Stimulated activated CD4-positive, alpha-beta T cell treated with anti-CD3 and anti-CD28 coated beads, Interleukin-15, amount 100 ng/mL, for 1 hour (primary cell): ENCODE measurements at places on chromosomes 1 and 21.

DNA sequence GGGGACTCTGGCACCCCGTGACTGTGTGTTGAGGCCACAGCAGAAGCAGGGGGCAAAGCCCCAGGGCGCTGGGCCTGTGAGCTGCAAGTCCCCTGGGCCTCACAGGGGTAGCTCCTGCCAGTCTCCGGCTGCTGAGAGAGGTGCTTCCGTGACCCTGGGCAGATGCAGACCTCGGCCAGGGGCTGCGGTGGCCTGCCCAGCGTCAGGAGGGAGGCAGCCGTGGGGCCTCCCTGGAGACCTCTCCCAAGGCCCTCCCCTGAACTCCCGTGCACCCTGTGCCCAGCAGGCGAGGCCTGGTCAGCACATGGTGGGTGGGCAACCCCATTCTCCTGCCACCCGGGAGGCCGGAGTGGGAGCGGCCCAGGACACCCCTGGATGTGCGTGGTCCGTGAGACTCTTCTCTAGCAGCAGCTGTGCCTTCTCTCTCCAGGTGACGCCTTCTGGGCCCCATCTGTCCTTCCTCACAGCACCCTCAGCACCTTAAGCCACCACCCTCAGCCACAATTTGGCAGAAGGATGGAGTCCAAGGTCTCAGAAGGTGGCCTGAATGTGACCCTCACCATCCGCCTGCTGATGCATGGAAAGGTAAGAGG is 85.7 kb upstream of the COL6A1 start:
- no peak for DNase-seq

GRCh38 chr1:90613371-90613770 is 103.7 kb downstream of the BARHL2 start:
- no peak for DNase-seq

DNA sequence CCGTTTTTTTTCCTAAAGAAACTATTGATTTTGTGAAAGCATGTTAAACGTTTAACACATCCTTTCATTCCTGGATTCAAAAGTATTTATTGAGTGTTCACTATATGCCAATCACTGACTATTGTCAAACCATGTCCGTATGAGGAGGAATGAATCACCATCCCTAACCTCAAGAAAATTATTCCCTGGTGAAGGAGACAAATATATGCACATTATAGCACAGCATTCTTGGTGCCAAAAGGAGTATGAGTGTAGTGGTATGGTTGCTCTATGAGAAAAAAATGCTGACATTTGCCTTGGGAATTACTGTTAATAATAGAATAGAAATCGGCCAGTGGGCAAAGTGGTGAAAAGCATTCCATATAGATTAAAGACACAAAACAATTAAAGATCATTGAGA is 1390.1 kb downstream of the MRPL39 start:
- DNase-seq = no peak

DNA sequence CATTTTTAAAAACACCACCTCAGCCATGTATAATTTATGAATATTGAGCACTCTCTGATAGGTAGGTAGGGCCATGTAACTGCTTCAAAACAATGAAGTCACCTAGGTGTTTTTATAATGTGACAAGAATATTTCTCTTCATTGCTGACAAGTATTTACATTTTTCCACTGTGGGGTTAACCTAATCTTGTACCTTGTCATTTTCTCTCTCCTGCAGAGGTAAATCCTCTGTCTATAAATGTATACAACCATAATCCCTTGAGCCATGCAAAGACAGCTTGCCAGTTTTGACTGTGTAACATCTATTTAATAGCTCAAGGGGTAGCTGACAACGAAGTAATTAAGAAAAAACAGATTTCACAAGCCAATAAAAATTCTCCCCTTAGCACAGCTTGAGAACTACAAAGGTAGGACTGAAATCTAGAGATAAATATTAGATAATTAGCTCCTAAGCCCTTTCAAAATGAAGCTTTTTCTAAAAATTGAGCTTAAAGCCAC is 137.6 kb upstream of the POGK start:
- no peak for DNase-seq

- no peak for DNase-seq
Observed at GRCh38 chr21:40839521-40839920, 7.4 kb downstream of the DSCAM start.

GRCh38 chr21:38760017-38760761 is 45.5 kb upstream of the ETS2 start:
- no peak for DNase-seq

- no peak for DNase-seq
Observed at GRCh38 chr1:186027621-186028020, 293.4 kb downstream of the HMCN1 start.

GRCh38 chr21:40291560-40291959 is 424.3 kb downstream of the PCP4 start:
- no peak for DNase-seq

DNA sequence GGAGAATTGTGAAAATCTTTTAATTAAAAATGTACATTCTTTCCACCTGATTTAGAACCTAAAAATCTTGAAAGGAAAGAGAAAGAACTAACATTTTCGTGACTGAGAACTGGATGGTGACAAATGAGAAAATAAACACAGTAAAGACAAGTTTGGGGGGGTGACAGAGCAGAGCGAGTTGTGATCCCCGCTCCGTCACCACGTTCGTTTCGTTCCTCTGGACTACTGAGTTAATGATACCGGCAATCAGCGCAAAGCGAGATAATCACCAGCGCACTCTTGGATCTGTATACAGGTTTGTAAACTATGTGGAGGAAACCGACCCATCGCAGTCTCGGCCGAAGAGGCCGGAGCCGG is 31.2 kb upstream of the CFAP126 start:
- no peak for DNase-seq

- DNase-seq = no peak
Observed at GRCh38 chr1:110213143-110213540, 3.0 kb downstream of the KCNC4 start.

GRCh38 chr1:227793948-227794816 is 21.3 kb upstream of the PRSS38 start:
- DNase-seq = no peak

DNA sequence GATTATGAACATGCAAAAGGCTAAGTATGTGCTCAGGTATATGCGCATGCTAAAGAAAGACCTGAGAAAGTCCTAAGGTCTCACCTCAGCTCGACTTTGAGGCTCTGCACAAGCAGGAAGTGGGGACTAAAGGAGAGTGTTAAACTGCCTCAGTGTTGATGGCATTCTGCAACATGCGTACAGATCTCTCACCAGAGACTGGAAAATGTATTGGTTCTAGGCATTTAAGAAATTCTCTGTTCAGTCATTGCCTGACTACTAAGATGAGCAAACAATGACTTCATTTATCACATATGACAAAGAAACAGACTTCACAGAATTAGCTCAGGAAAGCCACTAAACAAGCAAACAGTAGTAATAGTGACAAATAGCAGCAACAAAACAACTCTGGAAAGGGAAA is 90.8 kb downstream of the USH2A start:
- no peak for DNase-seq

DNA sequence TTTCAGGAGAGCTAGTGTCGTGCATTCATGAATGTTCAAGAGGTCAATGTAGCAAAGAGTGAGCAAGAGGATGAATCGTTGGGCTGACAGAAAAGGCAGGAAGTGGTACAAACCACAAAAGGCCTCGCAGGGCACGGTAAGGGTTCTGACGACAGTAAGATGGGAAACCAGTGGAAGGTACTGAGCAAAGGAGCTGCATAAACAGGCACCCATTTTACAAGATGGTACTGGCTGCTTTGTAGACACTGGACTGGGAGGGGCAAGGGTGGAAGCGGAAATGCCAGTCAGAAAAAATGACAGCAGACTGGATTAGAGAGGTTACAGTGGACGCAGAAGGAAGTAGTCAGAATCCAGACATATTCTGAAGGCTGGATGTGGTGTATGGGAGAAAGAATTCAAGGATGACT is 123.5 kb downstream of the PTPN14 start:
- DNase-seq = no peak

GRCh38 chr1:182259968-182260367 is 131.6 kb downstream of the GLUL start:
- DNase-seq = no peak

- no peak for DNase-seq
Observed at GRCh38 chr1:98979463-98979862, 25.2 kb downstream of the PLPPR5 start.

GRCh38 chr1:17678011-17678410 is 77.1 kb upstream of the ACTL8 start:
- DNase-seq = no peak

DNA sequence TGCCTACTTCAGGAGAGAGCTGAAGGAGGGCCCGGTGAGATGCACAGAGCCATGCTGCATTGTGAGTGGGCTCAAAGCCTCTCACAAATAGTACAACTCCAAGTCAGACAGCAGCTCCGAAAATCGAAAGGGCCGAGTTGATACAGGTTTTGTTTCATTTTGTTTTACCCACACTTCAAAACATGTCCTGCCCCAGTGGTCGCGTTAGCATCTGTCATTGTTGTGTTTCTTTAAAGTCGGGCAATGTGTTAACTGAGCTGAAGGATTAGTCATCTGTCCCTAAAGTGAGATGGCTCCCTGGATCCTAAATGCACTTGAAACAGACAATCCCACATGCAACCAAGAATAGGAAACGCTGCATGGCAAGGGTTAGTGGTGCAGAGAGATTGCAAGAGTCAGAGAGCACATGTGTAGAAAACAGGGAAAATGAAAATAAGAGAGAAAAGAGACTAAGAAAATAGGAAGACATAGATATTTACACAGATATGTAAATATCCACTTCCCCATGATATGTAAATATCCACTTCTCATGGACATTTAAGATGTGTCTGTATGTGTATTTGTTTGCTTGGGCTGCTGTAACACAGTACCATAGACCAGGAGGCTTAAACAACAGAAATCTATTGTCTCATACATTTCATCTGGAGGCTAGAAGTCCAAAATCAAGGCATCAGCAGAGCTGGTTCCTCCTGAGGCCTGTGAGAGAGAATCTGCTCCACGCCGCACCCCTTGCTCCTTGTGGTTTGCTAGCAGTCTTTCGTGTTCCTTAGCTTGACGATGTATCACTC is 131.4 kb upstream of the RAB4A start:
- no peak for DNase-seq

DNA sequence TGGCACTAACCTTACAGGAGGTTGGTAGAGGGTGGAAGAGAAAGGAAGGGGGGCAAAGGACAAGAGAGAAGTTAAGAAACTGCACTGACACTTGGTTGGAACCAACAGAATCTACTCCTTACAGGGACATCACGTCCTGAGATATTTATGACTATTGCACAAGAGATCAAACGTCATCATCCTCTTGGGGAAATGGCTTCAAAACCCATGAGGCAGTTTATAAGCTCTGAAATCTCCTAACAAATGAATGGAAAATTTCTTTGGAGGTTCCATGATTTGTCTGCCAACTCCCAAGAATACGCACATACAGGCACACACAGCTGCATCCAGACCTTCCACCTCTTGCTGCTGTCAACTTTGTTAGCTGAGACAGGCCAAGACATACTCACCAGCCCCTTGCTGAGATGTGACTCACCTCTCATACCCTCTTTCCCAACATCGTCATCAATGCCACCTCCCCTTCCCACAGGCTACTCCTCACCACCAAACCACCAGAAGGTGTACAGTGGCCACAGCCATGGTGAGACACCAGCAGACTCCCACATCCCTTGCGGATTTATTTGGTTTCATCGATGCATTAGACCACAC is 135.5 kb downstream of the SETD4 start:
- no peak for DNase-seq

GRCh38 chr1:41765152-41765551 is 153.6 kb downstream of the HIVEP3 start:
- DNase-seq = no peak

DNA sequence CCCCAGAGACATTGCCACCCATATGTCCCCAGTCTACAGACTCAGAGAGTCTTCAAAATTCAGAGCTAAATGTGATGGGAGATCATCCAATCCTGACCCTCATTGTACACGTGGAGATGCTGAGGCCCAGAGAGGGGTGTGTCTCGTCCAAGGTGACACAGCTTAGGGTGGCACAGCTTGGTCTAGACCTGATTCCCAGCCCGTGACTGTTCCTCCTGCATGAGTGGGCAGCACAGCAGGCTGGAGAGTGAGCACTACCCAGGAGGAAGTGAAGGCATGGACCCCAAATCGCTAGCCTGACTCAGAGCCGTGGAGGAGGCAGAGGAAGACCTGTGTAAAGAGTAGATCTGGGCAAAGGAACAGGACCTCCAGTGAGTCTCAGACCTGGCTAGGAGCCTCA is 16.4 kb downstream of the S100A7 start:
- no peak for DNase-seq

- no peak for DNase-seq
Observed at GRCh38 chr1:241635556-241636152, 4.5 kb downstream of the CHML start.

- no peak for DNase-seq
Observed at GRCh38 chr21:28773036-28773435, 219.6 kb downstream of the LTN1 start.
